ENCODE measurements at places on chromosomes 6 and 20.

DNA sequence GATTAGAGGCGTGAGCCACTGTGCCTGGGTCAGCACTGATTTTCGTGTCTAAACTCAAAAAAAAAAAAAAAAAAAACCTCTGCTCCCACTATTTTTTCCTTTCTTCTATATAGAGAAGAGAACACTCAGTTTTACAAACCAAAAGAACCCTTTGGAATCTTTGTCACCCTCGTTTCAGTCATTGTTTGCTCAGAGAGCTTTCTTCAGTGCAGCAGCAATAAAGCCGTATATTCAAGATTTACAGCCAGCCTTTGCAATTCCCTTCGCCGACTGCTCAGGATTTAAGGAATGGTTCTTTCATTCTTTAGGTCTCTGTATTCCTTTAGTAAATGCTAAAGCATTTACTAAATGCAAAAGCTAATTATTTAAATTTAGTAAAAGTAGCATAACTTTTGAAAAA lies 20.1 kb downstream of the RIOK1 start:
- DNase-seq, result no peak

GRCh38 chr6:34360556-34360955 lies 31.9 kb downstream of the NUDT3 start:
- DNase-seq, result no peak

DNA sequence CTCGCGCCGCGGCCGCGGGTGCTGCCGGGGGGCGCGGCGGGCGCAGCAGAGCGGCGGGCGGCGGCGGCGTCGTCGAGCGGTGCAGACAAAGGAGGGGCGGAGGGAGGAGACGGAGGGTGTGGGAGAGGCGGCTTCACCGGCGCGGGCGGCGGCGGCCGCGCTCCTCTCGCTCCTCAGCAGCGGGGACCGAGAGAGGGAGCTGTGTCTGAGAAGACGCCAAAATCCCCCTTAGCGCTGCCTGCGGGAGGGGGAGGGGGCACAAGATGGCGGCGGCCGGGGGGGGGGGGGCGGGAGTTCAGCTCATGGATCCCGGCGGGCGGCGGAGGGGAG lies 296 bp downstream of the ADNP start:
- no peak for DNase-seq

DNA sequence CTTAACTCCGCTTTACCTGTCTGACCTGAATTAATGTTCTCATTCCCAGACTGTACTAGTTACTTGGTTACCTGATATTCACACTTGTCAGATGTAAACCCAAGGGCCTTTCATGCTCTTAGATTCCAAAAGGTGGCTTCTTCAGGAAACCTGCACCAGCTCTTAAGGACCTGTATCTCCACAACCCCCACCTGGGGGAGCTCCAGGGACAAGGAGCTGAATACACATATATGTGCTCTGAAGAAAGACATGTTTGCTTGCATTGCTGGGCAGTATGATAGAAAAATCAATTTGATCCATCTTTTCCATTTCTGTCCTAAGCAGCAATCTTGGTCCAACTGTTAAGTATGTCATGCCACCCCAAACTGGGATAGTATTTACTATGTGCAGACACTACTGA lies 64.8 kb upstream of the POU3F2 start:
- DNase-seq, result peak; percentile 27

DNA sequence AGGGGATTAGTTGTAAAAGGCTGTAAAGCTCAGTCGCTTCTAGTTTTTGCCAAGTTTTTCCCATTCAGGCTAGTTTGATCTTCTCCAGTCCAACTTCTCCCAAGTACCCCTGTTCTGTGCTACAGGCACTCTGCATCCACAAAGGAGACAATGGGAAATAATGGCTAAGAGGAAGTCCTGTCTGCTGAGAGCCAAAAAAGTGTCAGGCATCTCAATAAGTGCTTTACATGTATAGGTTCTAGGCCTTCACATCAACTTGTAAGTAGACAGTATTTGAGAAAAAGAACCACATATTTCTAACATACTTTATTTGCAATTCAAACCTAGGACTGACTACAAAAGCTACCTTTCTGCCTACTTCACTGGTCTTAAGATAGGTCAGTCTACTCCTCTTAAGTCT lies 4.9 kb downstream of the HTR1B start:
- DNase-seq, result no peak

DNA sequence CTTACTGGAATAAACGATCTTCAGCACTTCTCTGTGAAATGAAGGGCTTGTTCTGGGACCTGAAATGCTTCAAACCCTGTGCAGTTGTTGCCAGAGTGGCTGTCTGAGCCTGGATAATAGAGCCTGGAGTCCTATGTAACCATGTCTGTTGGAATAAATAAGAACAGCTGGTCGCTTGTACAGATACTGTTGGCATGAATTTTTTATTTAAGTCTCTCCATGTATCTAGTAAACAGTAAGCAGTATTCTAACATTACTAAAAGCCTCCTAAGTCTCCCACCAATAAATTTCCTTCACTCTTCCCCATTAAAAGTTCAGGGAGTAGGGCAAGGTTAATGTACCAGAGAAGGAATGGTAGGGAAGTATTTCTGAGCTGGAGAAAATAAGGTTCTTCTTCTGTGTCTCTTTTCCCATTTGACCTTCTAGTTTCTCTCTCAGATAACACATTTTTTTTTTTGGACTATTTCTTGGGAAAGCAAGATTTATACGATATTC lies 227.5 kb downstream of the PRL start:
- DNase-seq, result no peak

All from LNCaP clone FGC (cell line).